ENCODE measurements at places on chromosomes 5 and 9.

DNA sequence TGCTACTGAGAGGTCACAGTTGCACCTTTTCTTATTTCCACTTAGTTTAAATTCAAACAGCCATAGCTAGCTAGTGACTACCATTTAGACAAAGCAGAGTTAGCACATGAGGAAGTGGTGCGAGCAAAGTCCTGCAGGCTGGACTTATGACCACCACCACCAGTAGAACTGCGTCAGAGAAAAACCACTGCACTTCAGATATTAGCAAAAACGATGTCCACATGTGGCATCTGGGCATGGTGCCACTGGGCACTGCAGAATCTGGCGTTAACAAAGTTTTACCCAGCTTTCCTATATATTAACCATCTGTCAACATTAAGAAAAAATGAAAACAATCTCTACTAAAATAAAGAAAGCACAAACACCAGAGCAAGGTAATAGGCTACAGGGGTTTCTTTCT lies 80.1 kb downstream of the SPTLC1 start:
- no peak for DNase-seq

DNA sequence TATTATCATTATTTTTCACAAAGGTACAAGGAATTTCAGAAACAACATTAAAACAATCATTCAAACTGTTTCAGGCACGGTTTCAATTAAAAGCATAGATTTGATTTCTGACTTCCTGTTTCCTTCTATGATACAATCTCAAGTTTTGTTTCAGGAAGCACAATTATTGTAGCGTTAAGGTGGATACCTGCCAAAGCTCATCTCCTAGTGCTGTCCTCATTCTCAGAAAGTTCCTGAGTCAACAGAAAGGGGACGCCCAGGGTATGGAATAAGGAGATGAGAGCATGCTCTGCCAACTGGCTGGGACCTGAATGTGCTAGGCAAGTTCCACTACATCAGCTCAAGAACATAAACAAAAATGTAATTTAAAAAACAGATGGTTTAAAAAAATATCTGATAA lies 2.0 kb upstream of the TRIM14 start:
- no peak for DNase-seq

DNA sequence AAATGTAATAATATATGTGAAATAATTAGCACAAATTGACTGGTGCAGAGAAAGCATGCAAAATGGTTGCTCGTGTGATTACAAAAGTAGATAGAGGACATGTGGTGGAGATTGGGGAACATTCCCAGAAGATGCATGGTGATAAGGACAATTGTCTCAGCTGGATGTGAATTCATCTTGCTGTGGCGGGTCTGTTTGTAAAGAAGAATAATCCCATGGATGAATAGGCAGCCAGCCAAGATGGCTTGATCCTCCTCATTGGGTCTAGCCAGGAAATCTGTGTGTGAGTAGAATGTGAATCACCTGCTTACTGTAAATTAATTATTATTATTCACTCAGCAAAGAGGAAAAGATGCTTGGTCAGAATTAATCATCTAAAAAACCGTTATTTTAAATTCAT lies 12.6 kb upstream of the DPYSL3 start:
- DNase-seq: no peak

DNA sequence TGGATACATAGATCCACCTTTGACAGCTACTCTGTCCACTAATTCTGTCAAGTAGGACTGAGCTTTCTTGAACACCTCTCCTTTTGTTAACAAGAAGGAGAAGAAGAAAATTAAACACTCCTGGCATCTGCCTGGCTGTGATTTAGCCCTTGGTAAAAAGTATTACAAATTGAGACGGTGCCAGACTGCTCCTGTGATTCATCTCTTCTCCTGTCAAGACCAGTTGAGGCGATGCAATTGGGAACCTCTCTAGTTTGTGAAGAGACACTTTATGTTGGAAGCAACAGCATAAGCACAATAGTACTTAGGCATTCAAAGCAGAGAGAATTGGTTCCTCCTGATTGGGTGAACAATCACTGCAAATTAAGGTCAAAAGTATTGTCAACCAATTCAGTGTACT lies 72.7 kb downstream of the GHR start:
- DNase-seq: no peak

DNA sequence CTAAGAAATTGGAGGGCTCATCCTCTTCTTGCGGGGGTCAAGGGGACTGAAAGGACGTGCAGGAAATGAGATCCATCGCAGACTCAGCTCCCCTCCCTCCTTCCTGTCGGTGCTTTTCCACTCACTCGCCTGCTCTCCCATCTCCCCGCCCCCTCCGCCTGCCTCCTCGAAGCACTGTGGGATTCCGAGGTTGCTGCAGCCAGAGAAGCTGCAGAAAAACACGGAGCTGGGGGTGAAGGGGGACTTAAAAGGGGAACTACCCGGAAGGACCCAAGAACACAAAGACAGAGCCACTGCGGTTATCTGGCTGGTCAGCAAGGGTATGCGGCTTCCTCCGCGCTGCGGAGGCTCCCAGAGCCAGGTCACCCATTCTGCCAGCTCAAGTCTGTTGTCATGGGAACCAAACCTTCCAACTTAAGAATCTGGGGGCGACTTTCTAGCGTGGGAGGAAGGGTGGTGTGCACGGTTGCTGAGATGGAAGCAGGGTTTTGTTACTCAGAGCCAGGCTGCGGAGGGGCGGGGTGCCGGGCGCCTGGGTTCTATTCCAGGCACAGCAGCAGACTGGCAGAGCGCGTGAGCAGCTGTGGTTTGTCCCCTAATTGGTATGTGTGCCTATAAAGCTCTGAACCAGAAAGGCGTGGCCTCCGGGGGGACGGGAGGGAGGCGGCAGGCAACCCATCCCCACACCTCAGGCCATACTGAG lies 24.9 kb downstream of the PCDHGC5 start:
- DNase-seq: no peak

DNA sequence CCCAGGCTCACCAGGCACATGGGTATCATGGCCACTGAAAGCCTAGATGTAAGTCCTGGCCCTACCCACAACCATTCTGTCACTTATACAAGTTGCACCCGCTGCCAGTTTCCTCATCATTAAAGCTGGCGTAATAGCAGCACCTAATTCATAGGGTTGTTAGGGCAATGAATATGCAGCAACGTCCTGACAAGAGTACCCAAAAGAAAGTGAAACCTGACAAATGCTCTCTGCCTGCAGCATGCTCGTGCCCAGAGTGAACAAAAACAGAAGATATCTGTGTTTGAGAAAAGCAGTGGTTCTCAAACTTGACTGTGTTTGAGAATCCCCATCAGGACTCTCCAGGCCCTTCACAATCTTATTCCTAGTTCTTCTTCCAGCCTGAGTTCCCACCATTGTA lies 632.4 kb downstream of the SEMA5A start:
- no peak for DNase-seq

GRCh38 chr9:113695440-113695851 lies 180.7 kb upstream of the ZNF618 start:
- DNase-seq: no peak

DNA sequence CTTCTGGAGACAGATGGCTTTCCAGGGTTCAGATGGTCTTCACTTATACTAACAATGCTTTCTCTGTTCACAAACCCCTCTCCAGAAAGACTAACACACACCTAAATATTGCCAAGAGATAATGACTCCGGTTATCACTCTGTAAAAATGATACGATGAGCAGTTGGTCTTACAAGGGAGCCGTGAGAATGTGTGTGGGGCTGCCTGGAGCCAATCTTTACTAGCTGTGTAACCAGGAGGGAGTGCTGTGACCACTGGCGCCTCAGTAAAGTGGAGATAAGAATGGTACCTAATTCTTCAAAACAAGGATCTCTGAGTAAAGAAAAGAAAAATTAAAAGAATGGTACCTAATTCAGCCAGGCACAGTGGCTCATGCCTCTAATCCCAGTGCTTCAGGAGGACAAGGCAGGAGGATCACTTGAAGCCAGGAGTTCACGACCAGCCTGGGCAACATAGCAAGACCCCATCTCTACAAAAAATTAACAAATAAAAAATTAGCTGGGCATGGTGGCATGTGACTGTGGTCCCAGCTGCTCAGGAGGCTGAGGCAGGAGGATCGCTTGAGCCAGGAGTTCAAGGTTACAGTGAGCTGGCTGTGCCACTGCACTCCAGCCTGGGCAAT lies 39.9 kb upstream of the IL17B start:
- DNase-seq: no peak

DNA sequence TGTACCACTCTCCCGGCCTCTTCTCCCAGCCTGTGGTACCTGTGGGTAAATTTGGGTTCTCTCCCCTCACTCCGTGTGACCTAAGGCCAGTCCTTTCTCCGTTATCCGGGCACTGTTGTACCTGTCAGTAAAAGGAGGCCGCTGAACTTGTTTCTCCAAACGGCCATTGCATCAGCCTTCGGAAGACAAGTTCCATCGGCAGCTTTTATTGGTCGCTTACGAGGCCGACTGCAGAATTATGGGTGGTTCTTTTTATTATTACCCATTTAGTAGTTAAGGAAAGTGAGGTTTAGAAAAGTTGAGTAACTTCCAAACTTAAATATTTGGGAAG lies 558 bp downstream of the GRPEL2 start:
- DNase-seq: peak; percentile 9

DNA sequence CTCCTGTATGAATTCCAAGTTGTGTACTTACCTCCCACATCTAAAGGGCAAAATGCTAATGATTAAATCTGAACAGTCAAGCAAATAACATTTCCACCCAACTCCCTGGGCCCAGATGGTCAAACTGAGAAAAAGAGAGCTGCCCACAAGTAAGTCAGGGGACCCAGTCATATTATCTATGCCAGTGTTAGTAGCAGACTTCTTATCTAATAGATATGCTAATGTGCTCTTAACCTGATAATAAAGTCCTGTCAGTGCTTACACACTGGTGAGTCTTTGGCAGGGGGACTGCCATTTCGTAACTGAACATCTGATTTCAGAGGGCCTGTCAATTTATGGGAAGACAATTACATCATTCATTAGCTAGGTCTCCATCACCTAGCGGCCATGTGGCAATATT lies 292.3 kb upstream of the WWC1 start:
- no peak for DNase-seq

DNA sequence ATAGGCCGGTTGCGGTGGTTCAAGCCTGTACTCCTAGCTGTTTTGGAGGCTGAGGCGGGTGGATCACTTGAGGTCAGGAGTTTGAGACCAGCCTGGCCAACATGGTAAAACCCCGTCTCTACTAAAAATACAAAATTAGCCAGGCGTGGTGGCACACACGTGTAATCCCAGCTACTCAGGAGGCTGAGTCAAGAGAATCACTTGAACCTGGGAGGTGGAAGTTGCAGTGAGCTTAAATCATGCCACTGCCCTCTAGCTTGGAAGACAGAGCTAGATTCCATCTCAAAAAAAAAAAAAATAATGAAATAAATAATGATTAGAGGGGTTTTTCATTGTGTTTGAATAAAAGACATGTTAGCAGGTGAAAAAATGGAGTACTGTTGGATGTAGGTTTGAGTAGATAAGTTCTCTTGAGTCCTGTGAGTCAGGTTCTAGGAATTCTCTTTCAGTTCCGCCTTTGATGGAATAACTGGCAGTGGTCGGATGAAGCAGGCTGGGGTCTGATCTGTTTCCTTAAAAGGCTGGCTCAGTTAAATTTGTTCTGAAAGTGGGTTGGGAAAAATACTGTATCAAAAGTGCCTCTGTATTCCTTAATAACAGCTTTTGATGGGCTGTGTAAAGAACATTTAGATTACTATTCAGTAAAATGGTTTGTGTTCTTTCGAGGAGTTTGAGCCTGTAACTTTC lies 73.2 kb downstream of the AOPEP start:
- peak; percentile 48 for DNase-seq

GRCh38 chr9:98607787-98608186 lies 100.9 kb downstream of the GABBR2 start:
- DNase-seq: no peak

DNA sequence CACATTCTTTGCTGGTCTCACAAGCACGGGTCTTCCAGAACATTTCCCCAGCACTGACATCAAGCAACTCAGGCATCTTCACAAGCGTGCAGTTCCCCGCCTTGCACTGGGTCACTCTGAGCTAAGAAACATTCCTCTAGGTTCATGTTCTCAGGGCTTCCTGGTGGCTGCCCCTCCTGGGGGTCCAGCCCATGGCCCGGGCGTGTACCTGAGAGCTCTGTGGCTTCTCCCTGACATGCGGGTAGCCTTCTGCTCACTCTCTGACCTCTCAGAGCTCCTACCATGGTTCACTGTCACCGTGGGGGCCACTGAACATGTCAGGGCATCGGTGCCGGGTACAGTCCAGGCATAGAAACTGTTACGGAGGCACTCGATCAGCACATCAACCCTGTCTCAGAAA lies 87.5 kb downstream of the OLFM1 start:
- no peak for DNase-seq

DNA sequence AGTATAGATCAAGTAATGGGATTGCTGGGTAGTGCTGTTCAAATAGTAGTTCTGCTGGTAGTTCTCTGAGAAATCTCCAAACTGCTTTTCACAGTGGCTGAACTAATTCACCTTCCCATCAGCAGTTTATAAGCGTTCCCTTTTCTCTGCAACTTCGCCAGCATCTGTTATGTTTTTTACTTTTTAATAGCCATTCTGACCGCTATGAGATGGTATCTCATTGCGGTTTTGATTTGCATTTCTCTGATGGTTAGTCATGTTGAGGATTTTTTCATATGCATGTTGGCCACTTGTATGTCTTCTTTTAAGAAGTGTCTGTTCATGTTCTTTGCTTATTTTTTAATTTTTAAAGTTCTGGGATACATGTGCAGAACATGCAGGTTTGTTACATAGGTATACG lies 279.2 kb upstream of the NREP start:
- no peak for DNase-seq

DNA sequence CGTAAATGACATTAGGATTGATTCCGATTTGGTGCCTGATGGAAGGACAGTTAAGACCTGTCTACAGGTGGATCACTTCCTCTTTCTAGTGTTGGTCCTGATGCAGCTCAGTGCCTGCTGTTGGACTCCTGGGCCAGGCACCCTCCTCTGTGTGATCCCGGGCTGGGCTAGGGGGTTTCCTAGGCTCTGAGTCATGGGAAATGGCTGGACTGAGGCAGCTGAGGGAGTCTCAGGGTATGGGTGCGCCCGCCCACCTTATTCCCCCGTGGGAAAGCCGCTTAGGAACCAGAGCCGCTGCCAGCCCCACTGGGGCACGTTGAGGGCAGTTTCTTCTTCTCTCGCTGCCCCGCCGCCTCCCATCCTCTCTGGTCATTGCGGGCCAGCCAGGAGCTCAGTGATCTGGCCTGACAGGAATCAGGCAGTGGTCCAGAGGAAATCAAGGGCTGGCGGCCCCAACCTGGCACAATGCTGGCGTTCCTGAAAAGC lies 12.9 kb downstream of the TCF7 start:
- DNase-seq: no peak

DNA sequence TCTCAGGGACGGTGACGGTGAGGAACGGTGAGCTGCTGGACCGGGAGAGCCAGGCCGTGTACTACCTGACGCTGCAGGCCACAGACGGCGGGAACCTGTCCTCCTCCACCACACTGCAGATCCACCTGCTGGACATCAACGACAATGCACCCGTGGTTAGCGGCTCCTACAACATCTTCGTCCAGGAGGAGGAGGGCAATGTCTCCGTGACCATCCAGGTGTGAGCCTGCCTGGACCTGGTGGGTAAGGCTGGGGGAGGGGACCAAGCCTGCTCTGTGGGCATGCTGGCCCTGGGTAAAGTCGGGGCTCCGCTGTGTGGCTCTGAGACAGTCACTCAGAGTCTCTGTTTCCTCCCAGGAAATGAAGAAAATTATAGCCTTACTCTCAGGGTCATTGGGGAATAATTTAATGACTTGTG lies 29.3 kb downstream of the CDHR2 start:
- DNase-seq: no peak

Measured in fibroblast of skin of left biceps (primary cell).